Stimulated activated CD8-positive, alpha-beta memory T cell treated with anti-CD3 and anti-CD28 coated beads, Interleukin-4, amount 100 ng/mL, for 48 hours (primary cell): ENCODE measurements at places on chromosomes 13 and 19.

- no peak for DNase-seq
Observed at GRCh38 chr13:101360525-101360924, 55.8 kb downstream of the NALCN start.

DNA sequence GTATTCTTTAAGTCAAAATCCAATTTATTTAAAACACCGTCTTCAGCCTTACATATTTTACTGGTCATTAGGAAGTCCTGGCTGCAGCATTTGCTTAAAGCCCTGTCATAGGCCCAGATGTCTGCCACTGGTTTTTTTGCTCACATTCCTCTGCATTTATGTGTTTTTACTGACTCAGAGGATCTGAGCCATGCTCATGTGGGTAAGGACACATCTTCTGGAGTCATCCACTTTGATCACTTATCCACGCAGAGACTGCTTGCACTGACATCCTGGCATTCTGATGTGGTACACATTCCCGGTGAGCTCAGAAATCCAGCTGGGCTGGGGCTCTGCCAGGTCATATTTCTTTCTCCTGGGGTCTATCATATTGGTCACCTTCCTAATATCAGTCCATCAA, 531.7 kb upstream of the ARGLU1 start:
- DNase-seq = no peak

GRCh38 chr13:19567820-19568534, 6.6 kb upstream of the TPTE2 start:
- no peak for DNase-seq

- no peak for DNase-seq
Observed at GRCh38 chr19:35973487-35973886, 21.5 kb upstream of the SDHAF1 start.

- peak; percentile 33 for DNase-seq
Observed at GRCh38 chr19:44050740-44051649, 841 bp upstream of the ZNF223 start.

GRCh38 chr19:15463861-15464371, 428 bp downstream of the RASAL3 start:
- DNase-seq = peak; percentile 82
